ENCODE measurements at places on chromosomes 16 and 17. TPM values are rescaled to one million over a fixed set of nuclear protein-coding genes. Genes with fewer than 3 reads are reported as not detected.

DNA sequence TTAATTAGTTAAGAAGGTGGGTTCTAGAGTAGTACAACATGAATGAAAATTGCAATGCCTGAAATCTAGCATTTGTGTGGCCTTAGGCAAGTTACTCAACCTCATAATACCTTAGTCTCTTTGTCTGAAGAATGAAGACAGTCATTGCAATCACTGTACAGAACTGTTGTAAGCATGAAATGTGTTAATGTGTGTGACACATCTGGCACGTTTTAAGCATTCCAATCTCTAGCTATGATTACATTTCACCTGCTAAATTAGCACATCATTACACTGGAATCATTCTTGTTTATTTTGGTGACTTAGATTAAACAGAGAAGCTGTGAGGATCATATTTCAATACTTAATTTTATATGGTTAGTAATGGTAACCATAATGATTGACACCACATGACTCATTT lies 629.7 kb upstream of the KIF2B start:
- no peaks in the 10 kb centered on the region for H3K27me3 ChIP-seq
- DNase-seq, result no peak
- H3K4me3 ChIP-seq, result no peak overlapping the region
- H3K36me3 ChIP-seq, result no peaks in the 10 kb centered on the region

- peaks cover 66% of the 10 kb centered on the region for H3K4me1 ChIP-seq
- no peaks in the 10 kb centered on the region for H3K36me3 ChIP-seq
- DNase-seq, result peak; percentile 75
- peak overlapping the region; percentile 77 for H3K27ac ChIP-seq
- no peak overlapping the region for H3K4me3 ChIP-seq
These were observed 235.3 kb downstream of the SEC14L1 start for GRCh38 chr17:77375917-77376651.

DNA sequence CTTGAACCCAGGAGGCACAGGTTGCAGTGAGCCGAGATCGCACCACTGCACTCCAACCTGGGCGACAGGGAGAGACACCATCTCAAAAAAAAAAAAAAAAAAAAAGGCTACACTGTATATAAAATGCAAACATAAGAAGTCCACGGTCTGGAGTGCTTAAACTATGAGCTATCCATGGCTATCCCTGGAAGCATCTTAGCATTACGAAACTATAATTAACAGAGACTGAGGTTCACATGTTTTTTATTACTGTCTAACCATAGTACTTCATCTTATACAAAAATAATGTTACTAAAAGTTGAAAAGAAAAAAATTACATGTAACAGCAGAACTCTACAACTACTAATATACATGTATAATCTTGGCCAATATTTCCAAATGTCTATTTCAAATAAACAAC lies 32.8 kb downstream of the HELZ start:
- no peaks in the 10 kb centered on the region for H3K36me3 ChIP-seq
- no peak overlapping the region for H3K27ac ChIP-seq
- H3K4me3 ChIP-seq, result no peak overlapping the region
- H3K27me3 ChIP-seq, result no peaks in the 10 kb centered on the region
- no peak for DNase-seq

DNA sequence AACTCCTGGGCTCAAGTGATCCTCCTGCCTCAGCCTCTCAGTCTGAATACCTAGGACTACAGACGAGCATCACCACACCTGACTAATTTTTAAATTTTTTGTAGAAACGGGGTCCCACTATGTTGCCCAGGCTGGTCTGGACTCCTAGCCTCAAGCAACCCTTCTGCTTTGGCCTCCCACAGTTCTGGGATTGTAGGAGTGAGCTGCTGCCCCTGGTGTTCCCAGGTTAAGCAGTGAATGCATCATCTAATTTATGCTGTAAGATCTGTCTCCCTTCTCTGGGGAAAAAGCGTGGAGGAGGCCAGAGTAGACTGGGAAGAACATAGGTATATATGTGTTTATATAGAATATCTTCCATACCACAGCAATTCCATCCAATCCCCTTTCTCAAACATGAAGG lies 6.6 kb upstream of the N4BP1 start:
- H3K27ac ChIP-seq, result no peak overlapping the region
- no peak for DNase-seq
- no peaks in the 10 kb centered on the region for H3K27me3 ChIP-seq
- no peaks in the 10 kb centered on the region for H3K36me3 ChIP-seq

- no peaks in the 10 kb centered on the region for H3K36me3 ChIP-seq
- DNase-seq, result no peak
- no peak overlapping the region for H3K27ac ChIP-seq
- H3K4me3 ChIP-seq, result no peak overlapping the region
These were observed 116.1 kb upstream of the MYOCD start for GRCh38 chr17:12549499-12550041.

Gene DPEP2
- 0.84 TPM for total RNA-seq

GRCh38 chr17:20284570-20285295 lies 182.6 kb downstream of the LGALS9B start:
- no peaks in the 10 kb centered on the region for H3K36me3 ChIP-seq
- no peaks in the 10 kb centered on the region for H3K4me1 ChIP-seq
- H3K27ac ChIP-seq, result no peak overlapping the region
- DNase-seq, result no peak
- no peak overlapping the region for H3K4me3 ChIP-seq

DNA sequence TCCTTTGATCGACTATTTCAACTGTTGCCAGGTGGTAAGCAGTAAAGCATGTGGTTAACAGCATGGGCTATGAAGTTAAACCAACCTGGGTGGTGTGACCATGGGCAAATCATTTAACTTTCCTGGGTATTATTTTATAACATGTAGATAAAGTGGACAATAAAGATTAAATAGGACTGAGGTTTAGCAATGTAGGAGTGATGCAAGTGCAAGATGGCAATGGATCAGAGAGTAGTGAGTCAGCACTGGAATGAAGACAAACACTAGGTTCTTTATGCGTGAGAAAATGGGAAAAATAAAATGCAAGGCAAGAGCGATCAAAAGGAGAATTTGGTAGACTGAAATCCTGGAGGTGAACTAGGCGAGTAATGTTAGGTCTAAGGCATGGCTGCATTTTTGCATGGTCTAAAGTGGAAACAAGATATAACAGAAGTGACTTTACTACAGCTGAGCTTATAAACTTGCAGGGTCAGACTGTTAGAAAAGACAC lies 222.4 kb upstream of the AXIN2 start:
- no peak overlapping the region for H3K4me3 ChIP-seq
- no peak for DNase-seq
- no peaks in the 10 kb centered on the region for H3K27me3 ChIP-seq
- H3K36me3 ChIP-seq, result no peaks in the 10 kb centered on the region
- peaks cover 2% of the 10 kb centered on the region for H3K4me1 ChIP-seq

GRCh38 chr17:57732062-57732461 lies 13.0 kb downstream of the CCDC182 start:
- no peak overlapping the region for H3K4me3 ChIP-seq
- no peaks in the 10 kb centered on the region for H3K36me3 ChIP-seq
- H3K4me1 ChIP-seq, result peaks cover 2% of the 10 kb centered on the region
- H3K27me3 ChIP-seq, result no peaks in the 10 kb centered on the region
- H3K27ac ChIP-seq, result no peak overlapping the region

GRCh38 chr17:56319531-56319930 lies 166.3 kb downstream of the ANKFN1 start:
- H3K27ac ChIP-seq, result no peak overlapping the region
- no peaks in the 10 kb centered on the region for H3K36me3 ChIP-seq
- no peak for DNase-seq
- no peak overlapping the region for H3K4me3 ChIP-seq

GRCh38 chr17:64781810-64782555 lies 119.9 kb upstream of the SMURF2 start:
- H3K4me3 ChIP-seq, result no peak overlapping the region
- H3K27me3 ChIP-seq, result peaks cover 3% of the 10 kb centered on the region
- no peak for DNase-seq
- H3K36me3 ChIP-seq, result no peaks in the 10 kb centered on the region
- no peak overlapping the region for H3K27ac ChIP-seq

DNA sequence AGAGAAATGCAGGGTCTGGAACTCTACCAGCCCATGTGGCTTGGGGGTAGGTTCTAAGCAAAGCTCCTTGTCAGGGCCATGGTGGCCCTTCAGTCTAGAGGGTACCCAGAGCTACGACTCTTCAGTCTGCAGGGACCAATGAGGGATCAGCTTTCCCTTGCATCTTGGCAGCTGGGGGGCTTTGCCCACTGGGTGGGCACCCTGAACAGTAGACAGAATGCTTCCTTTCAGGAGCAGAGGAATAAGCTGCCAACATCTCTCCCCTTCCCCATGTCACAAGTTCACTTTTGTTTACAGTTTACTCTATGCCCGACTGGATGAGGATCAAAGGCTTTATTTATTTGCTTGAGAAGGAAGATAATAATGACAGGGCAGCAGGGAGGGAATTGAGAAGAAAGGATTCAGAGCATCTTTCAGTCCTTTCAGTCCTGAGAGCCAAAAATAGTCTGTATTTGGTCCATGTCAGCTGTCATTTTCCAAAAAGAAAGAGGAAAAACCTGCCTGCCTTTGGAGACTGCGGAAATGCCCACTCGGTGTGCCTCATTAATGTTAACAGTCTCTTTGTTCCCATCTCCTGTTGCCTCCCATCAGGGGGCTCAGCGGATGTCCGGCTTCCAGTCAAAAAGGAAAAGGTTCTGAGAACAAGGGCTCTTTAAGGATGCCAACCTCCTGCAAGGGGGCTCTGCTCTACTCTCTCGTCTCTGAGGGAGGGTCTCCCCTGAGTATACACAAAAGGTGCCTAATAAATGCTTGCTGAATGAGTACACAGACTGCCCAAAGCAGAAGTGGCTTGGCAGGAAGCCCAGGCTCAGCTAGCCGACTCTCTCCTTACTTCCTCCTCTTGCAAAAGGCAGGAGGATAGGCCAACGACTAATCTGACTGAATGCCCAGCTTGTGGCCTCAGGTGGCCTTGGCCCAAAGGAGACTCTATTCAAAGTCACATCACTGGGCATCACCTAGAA lies 17.1 kb downstream of the TRAF4 start:
- no peak overlapping the region for H3K4me3 ChIP-seq
- no peaks in the 10 kb centered on the region for H3K36me3 ChIP-seq
- no peaks in the 10 kb centered on the region for H3K27me3 ChIP-seq
- H3K27ac ChIP-seq, result no peak overlapping the region
- H3K4me1 ChIP-seq, result no peaks in the 10 kb centered on the region
- no peak for DNase-seq

- no peaks in the 10 kb centered on the region for H3K27me3 ChIP-seq
- H3K4me3 ChIP-seq, result no peak overlapping the region
- H3K4me1 ChIP-seq, result no peaks in the 10 kb centered on the region
- DNase-seq, result no peak
- H3K36me3 ChIP-seq, result no peaks in the 10 kb centered on the region
These were observed 472.4 kb downstream of the PMP22 start for GRCh38 chr17:14792746-14793145.

Gene MVD
- 19.4 TPM for total RNA-seq

DNA sequence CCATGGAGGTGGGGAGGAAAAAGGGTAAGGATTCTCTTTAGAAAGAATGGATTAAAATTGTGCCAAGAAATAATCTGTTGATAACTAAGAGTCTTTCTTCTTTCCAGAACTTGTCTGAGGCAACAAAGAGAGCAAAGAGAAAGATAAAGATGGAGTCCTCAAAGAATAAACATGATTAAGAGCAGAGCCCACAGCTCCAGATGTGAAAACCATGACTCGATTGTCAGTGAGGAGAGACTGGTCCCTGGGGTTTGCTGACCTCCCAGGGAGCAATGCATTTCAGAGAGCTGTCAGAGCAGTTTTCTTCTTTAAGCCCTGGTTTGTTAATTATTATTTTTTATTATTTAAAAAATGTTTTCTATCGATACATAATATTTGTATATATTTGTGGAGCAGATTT lies 74.6 kb downstream of the TMEM100 start:
- no peaks in the 10 kb centered on the region for H3K4me1 ChIP-seq
- DNase-seq, result no peak
- H3K27me3 ChIP-seq, result no peaks in the 10 kb centered on the region
- H3K4me3 ChIP-seq, result no peak overlapping the region
- no peak overlapping the region for H3K27ac ChIP-seq
- H3K36me3 ChIP-seq, result no peaks in the 10 kb centered on the region

GRCh38 chr16:67666032-67666551 lies 458 bp downstream of the ENKD1 start:
- H3K4me1 ChIP-seq, result peaks cover 8% of the 10 kb centered on the region
- peak overlapping the region; percentile 66 for H3K4me3 ChIP-seq
- no peaks in the 10 kb centered on the region for H3K27me3 ChIP-seq
- no peaks in the 10 kb centered on the region for H3K36me3 ChIP-seq
- DNase-seq, result peak; percentile 64
- peak overlapping the region; percentile 43 for H3K27ac ChIP-seq

- H3K4me1 ChIP-seq, result no peaks in the 10 kb centered on the region
- H3K27me3 ChIP-seq, result no peaks in the 10 kb centered on the region
- DNase-seq, result no peak
These were observed 831 bp downstream of the SMIM22 start for GRCh38 chr16:4795828-4796572.

Gene CYBA
- 73.3 TPM for total RNA-seq

Gene GSDMA
- total RNA-seq, result not detected

DNA sequence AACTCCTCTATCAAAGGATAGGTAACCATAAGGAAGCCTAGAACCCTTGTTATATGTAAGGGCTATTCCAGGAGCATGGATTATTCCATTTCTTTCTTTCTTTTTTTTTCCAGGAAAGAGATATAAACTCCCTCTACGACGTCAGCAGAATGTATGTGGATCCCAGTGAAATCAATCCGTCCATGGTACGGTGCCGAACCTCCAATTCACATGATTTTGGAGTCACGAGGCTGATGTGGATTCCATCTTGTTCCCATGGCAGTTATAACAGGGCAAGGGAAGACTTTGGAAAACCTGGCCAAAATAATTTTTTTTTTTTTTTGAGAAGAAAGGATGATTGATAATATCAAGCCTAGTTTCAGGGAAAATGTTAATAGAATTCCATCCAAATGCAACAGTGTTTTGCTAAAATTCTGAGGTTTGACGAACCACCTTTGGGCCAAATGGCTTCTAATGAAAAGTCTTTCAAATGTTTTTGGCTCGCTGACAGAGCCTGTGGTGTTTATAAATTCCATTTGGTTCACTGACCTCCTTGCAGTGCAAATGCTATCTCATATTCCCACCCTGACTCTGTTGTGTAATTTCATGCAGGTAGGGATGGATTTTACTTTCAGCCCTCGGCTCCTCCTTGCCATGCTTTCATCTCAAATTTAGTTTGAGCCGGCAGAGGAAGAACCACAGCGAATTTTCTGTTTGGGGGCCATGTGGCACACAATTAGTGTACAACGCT lies 90.0 kb downstream of the SDR42E1 start:
- H3K36me3 ChIP-seq, result no peaks in the 10 kb centered on the region
- H3K27me3 ChIP-seq, result no peaks in the 10 kb centered on the region
- H3K27ac ChIP-seq, result no peak overlapping the region
- no peak for DNase-seq

- no peaks in the 10 kb centered on the region for H3K27me3 ChIP-seq
- H3K4me3 ChIP-seq, result no peak overlapping the region
- no peak overlapping the region for H3K27ac ChIP-seq
These were observed 14.7 kb downstream of the CA7 start for GRCh38 chr16:66858740-66859396.

GRCh38 chr16:85083051-85083639 lies 29.1 kb downstream of the CIBAR2 start:
- no peaks in the 10 kb centered on the region for H3K4me1 ChIP-seq
- DNase-seq, result no peak
- H3K27ac ChIP-seq, result no peak overlapping the region
- H3K27me3 ChIP-seq, result no peaks in the 10 kb centered on the region
- no peaks in the 10 kb centered on the region for H3K36me3 ChIP-seq
